HAP-1 (cell line): ENCODE measurements at places on chromosomes 6 and 20.

GRCh38 chr6:90072935-90073464, 178.7 kb downstream of the GJA10 start:
- DNase-seq = no peak

- DNase-seq = no peak
These were observed 6.7 kb upstream of the GFOD1 start for GRCh38 chr6:13494137-13494536.

DNA sequence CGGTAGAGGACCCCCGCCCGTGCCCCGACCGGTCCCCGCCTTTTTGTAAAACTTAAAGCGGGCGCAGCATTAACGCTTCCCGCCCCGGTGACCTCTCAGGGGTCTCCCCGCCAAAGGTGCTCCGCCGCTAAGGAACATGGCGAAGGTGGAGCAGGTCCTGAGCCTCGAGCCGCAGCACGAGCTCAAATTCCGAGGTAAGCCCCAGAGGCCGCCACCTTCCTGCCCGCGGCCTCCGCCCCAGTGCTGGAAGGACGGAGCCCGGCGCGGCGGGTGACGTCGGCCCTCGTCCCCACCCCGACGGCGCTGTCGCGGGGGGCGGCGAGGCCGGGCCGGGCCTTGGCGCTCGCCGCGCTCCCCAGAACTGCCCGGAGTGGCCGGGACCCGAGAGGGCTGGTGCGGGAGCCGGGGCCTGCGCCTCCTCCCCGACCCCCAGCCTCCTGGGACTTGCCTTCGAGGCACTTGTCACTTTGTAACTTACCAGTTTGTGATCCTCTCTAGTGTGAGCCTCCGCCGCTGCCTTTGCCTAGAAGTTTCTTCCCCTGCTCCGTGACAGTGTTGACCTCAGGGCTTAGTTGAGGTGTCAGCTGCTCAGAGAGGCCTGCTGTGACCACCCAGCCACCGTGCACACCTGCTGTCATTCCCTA, 417 bp downstream of the VAPB start:
- DNase-seq = no peak

- DNase-seq = no peak
These were observed 555.9 kb downstream of the C6orf118 start for GRCh38 chr6:164753517-164753916.
